ENCODE measurements at places on chromosomes 4 and X. TPM values are rescaled to one million over a fixed set of nuclear protein-coding genes. Genes with fewer than 3 reads are reported as not detected.

ASMT gene
- total RNA-seq, result 0.10 TPM

GPRASP2 gene
- total RNA-seq, result 0.31 TPM

GYPE gene
- total RNA-seq, result not detected

SORBS2 gene
- 9.7 TPM for total RNA-seq

FAT1 gene
- total RNA-seq, result 325 TPM

FAM47A gene
- total RNA-seq, result not detected

PAGE3 gene
- not detected for total RNA-seq

HGFAC gene
- total RNA-seq, result not detected

ASB9 gene
- total RNA-seq, result 0.34 TPM

EGF gene
- total RNA-seq, result 1.0 TPM

HTR2C gene
- not detected for total RNA-seq

TASL gene
- total RNA-seq, result not detected

ITM2A gene
- not detected for total RNA-seq

GPC3 gene
- 1.3 TPM for total RNA-seq

GCNA gene
- total RNA-seq, result 0.70 TPM

SERPINA7 gene
- total RNA-seq, result not detected

FAAH2 gene
- total RNA-seq, result 3.1 TPM

CORIN gene
- total RNA-seq, result 0.03 TPM
